ENCODE measurements at places on chromosomes 3 and 15.

- no peak for DNase-seq
These were observed 6.5 kb upstream of the VILL start for GRCh38 chr3:37984051-37984450.

GRCh38 chr15:73393336-73393735 lies 24.6 kb upstream of the HCN4 start:
- DNase-seq, result no peak

GRCh38 chr15:66566963-66567531 lies 1.2 kb upstream of the LCTL start:
- peak; percentile 79 for DNase-seq

DNA sequence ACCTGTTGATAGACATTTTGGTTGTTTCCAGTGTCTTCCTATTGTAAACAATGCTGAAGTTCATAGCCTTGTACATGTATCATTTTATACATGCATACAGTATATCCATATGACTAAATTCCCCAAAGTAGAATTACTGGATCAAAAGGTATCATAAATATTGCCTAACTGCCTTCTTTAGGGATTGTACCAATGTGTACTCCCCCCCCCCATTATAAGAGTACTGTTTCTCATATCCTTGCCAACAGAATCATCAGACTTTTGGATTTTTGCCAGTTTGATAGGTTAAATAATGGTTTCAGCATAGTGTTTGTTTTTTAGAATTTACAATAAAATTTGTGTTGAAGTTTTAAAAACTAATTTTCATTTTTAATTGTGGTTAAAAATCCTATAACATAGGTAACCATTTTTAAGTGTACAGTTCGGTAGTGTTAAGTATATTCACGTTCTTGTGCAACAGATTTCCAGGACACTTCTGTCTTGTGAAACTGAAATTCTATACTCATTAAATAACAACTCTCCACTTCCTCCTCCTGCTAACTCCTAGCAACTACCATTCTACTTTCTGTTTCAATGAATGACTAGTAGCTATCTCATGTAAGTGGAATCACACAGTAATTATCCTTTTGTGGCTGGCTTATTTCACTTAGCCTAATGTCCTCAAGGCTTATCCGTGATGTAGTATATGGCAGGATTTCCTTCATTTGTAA lies 30.8 kb upstream of the MAP3K13 start:
- DNase-seq, result peak; percentile 35

- no peak for DNase-seq
These were observed 39.6 kb downstream of the TMOD3 start for GRCh38 chr15:51869060-51869421.

GRCh38 chr3:105770410-105770809 lies 98.4 kb downstream of the CBLB start:
- no peak for DNase-seq

DNA sequence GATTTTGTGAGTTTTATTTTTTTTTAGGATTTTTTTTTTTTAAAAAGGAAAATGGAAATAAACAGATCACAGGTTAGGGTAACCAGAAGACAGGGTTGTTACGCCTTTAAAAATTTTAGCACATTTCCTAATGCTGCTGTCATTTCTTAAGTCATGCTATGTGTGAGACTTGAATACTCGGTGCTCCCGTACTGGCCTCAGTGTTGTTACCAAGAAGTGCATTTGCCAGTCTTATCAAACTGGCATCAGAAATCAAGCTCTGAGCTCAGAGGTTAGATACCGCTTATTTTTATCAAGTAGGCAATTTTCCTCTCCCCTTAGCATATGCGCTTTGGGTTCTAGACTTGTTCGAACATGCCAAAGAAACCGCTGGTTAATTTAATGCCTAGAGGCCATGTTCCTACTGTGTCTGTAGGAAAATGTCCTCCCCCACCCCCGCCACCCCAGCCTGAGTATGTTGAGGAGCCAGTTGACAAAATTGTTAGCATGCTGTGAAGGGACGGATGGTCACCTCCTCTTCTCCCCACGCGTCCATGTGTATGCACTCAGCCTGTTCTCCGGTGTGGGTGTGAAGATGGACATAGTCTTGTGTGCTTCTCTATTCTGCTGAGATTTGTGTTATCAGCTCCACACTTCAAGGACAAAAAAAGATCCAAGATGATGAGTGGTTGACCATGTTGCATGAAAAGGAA lies 88.9 kb downstream of the ITPR1 start:
- no peak for DNase-seq

DNA sequence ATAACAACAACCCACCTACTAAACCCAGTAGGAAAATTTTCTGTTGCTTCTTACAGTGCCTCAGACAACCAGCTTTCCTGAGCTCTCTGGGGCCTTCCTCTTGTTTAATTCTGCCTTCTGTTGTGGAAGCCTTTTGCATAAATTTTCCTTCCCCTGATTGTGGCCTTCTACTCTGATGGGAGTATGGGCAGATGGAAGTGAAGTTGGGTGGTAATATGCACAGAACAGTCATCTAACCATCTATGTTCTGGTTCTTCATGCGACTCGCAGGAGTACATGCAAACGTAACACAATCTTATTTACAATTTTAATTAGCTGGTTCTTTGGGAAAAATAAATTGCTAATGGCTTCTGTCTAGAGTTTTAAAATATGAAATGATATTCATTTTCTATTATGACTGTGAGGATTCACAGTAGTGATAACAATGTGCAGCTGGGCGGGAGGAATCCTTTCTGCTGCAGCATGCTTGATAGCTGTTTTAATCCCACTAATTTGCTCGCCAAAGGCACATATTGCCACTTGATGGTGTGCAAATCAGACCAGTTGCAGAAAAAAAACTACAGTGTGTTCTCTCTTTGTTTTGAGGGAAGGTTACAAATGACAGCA lies 311.5 kb upstream of the ROPN1 start:
- DNase-seq, result no peak

GRCh38 chr3:166388321-166388720 lies 551.1 kb upstream of the BCHE start:
- DNase-seq, result no peak

DNA sequence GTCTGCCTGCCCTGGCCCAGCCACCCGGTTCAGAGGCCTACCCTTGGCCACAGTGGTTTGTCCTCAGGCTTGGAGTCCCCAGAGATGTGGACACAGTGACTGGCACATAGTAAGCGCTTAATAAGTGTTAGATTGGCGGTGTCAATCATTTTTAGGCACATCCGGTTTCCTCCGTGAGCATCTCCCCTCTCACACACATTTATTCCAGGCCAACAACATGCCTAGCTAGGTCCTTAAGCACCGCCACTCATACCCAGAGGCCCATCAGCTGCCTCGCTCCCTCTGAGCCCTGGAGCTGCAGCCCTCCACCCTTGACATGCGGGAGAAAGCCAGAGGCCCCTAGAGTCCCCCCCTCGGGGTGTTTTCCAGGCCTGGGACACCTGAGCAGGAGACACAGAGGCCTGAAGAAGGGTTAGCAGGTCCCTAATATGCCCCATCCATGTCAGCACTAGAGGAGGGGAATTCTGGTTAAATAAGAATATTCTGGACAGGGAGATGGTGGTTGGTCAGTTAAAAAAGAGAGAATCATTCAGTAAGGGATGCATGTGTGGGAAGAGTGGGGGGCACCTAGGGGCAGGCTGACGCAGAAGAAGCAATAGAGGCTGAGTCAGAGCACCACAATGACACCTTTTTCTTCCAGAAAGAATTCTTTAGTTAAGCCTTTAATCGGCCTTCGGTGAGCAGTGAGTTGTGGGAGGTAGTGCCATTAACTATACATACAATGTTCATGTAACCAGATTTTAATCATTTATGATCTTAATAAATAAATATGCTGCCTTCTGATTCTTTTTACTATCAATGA lies 22.3 kb downstream of the NR2F2 start:
- DNase-seq, result no peak

DNA sequence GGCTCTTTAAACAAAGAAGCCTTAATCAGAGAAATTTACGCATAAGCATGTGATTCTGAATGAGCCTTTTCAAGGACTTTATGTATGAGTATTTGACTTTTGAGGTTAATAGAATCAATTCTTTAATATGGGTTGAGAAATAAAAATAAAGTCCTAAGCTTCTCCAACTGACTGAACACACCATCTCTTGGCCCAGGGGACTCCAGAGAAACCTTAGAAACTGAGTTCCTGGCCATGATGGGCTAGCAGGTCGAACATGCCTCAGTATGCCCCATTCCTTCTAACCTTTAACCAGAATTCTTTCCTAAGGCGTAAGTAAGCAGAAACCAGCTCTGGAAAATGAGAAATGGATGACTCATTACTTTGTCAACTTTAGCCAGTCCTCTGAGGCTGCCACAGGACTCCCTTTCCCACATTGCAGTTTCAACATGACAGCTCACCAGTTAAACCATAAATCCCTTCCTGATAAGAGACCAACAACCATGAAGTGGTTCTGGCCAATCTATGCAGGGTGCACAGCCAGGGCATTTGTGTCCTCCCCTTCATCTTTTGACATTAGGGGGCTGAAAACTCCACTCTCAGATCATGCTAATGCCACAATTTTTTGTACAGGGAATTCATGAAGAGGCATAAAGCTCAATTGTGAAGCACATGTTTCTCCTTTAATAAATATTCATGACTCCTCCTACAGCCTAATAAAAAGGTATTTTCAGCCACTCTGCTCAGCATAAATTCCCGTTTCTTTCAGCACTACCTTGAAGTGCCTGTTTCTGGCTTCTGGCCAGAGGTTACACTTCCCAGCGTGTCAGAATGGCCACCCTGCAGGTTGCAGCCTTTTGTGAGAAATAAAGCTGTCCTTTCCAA lies 33.3 kb downstream of the TM4SF18 start:
- DNase-seq, result peak; percentile 79

DNA sequence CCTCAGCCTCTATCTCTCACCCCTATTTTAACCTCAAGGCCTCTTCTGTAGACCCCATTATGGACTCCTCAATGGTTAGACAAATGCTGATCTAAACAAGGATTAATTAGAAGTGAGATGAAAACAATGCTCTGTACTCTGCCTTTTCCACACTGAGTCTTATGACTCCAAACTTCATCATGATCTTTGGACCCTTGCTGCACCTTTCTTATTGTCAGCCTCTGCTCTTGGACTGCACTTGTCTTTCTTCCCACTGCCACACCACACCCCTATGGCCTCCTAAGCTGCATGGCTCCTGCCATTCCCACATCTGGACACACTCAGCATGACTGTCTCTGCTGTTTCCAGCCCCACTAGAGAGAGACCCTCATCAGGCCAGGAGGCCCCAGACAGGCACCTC lies 348.2 kb downstream of the RORA start:
- no peak for DNase-seq

All from NCI-H146 (cell line).